ENCODE measurements at places on chromosomes 6 and 20.
A peak's percentile ranks its signal among the peaks of the same experiment; 100 is the strongest.

DNA sequence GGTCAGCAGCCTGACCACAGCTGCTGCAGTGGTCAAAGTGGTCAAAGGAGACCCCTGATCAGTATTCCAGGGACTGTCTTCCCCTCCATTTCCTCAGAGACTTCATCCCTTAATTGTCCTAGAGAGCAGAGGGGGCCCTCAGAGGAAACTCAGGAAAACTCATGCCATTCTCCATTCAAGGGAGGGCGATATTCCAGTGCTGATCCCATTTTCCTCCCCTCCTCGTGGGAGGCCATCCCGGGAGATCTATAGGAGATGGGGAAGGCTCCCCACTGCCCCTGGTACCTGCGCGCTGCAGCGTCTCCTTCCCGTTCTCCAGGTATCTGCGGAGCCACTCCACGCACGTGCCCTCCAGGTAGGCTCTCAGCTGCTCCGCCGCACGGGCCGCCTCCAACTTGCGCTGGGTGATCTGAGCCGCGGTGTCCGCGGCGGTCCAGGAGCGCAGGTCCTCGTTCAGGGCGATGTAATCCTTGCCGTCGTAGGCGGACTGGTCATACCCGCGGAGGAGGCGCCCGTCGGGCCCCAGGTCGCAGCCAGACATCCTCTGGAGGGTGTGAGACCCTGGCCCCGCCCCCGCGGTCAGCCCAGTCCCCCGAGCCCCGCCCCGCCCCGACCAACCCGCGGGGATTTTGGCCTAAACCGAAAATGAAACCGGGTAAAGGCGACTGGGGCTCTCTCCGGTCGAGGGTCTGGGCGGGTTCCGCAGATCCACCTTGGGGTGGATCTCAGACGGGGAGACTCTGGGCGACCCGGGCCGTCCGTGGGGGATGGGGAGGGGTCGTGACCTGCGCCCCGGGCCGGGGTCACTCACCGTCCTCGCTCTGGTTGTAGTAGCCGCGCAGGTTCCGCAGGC is 878 bp downstream of the HLA-C start:
- H3K4me1 ChIP-seq: peaks cover 67% of the 10 kb centered on the region
- DNase-seq: peak; percentile 64
- H3K27ac ChIP-seq: peak overlapping the region; percentile 100
- peaks cover 21% of the 10 kb centered on the region for H3K36me3 ChIP-seq

- DNase-seq: no peak
- peaks cover 64% of the 10 kb centered on the region for H3K27me3 ChIP-seq
- peak overlapping the region; percentile 61 for H3K27ac ChIP-seq
- H3K36me3 ChIP-seq: no peaks in the 10 kb centered on the region
- H3K4me3 ChIP-seq: peak overlapping the region; percentile 84
These were observed 4.1 kb downstream of the LINC00237 start for GRCh38 chr20:21101932-21102575.

GRCh38 chr6:115270953-115271352 is 789.7 kb downstream of the FRK start:
- no peaks in the 10 kb centered on the region for H3K27me3 ChIP-seq
- H3K4me1 ChIP-seq: no peaks in the 10 kb centered on the region
- no peak overlapping the region for H3K4me3 ChIP-seq

DNA sequence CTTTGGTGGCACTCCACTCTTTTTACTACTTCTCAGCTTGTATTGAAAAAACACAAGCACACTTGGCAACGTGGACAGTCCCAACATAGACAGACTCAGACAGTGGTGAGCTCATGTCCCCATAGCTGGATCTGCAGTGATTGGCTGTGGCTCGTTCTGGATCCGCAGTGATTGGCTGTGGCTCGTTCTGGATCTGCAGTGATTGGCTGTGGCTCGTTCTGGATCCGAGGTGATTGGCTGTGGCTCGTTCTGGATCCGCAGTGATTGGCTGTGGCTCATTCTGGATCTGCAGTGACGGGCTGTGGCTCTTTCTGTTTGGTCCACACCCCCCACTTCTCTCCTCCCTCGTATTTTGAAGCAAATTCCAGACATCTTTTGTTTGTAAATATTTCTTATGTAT is 28.0 kb downstream of the OSBPL2 start:
- peaks cover 4% of the 10 kb centered on the region for H3K4me1 ChIP-seq
- no peak overlapping the region for H3K27ac ChIP-seq
- H3K4me3 ChIP-seq: no peak overlapping the region
- DNase-seq: no peak
- H3K36me3 ChIP-seq: peaks cover 6% of the 10 kb centered on the region

GRCh38 chr6:3423439-3424184 is 33.2 kb downstream of the SLC22A23 start:
- no peak for DNase-seq
- H3K27me3 ChIP-seq: peaks cover 26% of the 10 kb centered on the region
- no peak overlapping the region for H3K4me3 ChIP-seq
- H3K4me1 ChIP-seq: peaks cover 2% of the 10 kb centered on the region

DNA sequence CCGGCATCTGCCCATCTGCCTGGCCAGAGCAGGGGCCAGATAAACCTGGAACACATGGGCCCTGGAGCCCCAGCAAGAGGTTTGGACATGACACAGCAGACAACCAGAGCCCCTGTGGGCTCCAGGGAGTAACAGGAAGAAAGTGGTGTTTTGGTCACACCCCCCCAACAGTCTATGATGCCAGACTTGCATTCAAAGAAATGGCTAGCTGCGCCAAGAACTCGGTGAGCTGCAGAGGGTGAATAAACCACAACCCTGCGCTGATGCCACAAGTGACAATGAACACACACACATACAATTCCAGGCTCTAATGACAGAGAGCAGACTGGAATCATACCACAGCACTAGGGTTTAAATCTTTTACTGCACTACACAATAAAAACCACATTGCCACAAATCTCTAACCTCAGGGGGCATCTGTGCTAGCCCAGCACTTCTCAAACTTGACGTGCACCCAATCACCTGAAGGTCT is 34.0 kb downstream of the TRERF1 start:
- H3K27me3 ChIP-seq: no peaks in the 10 kb centered on the region
- H3K36me3 ChIP-seq: peaks cover 2% of the 10 kb centered on the region

- peaks cover 2% of the 10 kb centered on the region for H3K36me3 ChIP-seq
- no peak overlapping the region for H3K4me3 ChIP-seq
- H3K27me3 ChIP-seq: peaks cover 22% of the 10 kb centered on the region
- H3K4me1 ChIP-seq: peaks cover 14% of the 10 kb centered on the region
- DNase-seq: no peak
- no peak overlapping the region for H3K27ac ChIP-seq
These were observed 4.9 kb upstream of the ANKRD60 start for GRCh38 chr20:58233393-58233792.

DNA sequence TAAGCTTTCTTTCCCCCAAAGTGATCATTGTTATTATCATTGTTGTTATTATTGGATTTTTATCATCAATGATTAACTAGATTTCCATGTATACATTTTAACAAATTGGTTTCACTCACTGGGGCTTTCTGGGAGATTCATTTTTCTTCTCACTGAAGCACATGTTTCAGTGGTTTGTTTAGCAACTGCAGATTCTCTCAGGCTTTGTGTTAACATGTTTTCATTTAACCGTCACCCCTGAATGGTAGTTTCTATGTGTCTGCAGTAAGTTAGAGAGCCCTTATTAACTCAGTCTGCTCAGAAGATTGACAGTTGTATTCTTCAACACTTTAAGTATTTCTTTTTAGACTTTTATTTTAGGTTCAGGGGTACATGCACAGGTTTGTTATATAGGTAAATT is 12.4 kb downstream of the ZKSCAN4 start:
- no peak for DNase-seq
- H3K4me1 ChIP-seq: peaks cover 3% of the 10 kb centered on the region
- H3K4me3 ChIP-seq: no peak overlapping the region
- H3K36me3 ChIP-seq: peaks cover 6% of the 10 kb centered on the region
- H3K27ac ChIP-seq: no peak overlapping the region

GRCh38 chr20:38755324-38755910 is 7.2 kb downstream of the ACTR5 start:
- DNase-seq: no peak
- H3K4me3 ChIP-seq: no peak overlapping the region
- H3K36me3 ChIP-seq: peaks cover 12% of the 10 kb centered on the region
- no peak overlapping the region for H3K27ac ChIP-seq
- peaks cover 14% of the 10 kb centered on the region for H3K4me1 ChIP-seq

GRCh38 chr6:51949526-51949925 is 137.9 kb downstream of the PKHD1 start:
- H3K4me1 ChIP-seq: no peaks in the 10 kb centered on the region
- no peaks in the 10 kb centered on the region for H3K36me3 ChIP-seq
- H3K4me3 ChIP-seq: no peak overlapping the region
- H3K27me3 ChIP-seq: no peaks in the 10 kb centered on the region
- H3K27ac ChIP-seq: no peak overlapping the region

GRCh38 chr6:62615366-62616015 is 329.5 kb upstream of the KHDRBS2 start:
- H3K4me1 ChIP-seq: no peaks in the 10 kb centered on the region
- H3K4me3 ChIP-seq: no peak overlapping the region
- DNase-seq: no peak
- H3K36me3 ChIP-seq: no peaks in the 10 kb centered on the region
- no peak overlapping the region for H3K27ac ChIP-seq

GRCh38 chr20:32249030-32249738 is 28.3 kb upstream of the KIF3B start:
- peak overlapping the region; percentile 59 for H3K4me3 ChIP-seq
- no peaks in the 10 kb centered on the region for H3K36me3 ChIP-seq
- H3K27ac ChIP-seq: peak overlapping the region; percentile 41
- H3K4me1 ChIP-seq: peaks cover 22% of the 10 kb centered on the region
- peak; percentile 18 for DNase-seq

DNA sequence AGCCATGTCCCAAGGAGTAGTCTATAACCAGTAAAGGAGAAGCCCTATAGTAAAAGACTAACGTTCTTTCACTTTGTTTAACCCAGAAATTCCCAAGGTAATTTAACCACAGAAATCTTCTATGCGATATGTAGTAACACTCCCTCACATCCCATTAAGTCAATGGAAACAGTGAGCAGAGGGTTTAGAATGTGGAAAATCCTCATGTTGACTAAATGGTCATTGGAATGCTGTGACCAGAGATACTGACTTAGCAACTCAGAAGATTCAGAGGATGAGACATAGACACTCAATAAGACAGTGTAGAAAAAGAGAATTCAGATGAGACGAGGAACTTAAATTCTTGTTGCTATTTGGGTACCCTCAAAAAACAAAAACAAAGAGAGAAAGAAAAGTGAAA is 562.2 kb upstream of the NOX3 start:
- peaks cover 12% of the 10 kb centered on the region for H3K4me1 ChIP-seq
- no peak for DNase-seq
- no peak overlapping the region for H3K27ac ChIP-seq
- peaks cover 5% of the 10 kb centered on the region for H3K36me3 ChIP-seq
- H3K27me3 ChIP-seq: no peaks in the 10 kb centered on the region

GRCh38 chr20:19888269-19888671 is 128.9 kb upstream of the NAA20 start:
- H3K4me1 ChIP-seq: no peaks in the 10 kb centered on the region
- no peak overlapping the region for H3K27ac ChIP-seq
- H3K36me3 ChIP-seq: no peaks in the 10 kb centered on the region
- DNase-seq: no peak
- peaks cover 49% of the 10 kb centered on the region for H3K27me3 ChIP-seq

- H3K27me3 ChIP-seq: peaks cover 30% of the 10 kb centered on the region
- DNase-seq: no peak
These were observed 16.5 kb downstream of the CST9L start for GRCh38 chr20:23551786-23552185.

- H3K27me3 ChIP-seq: no peaks in the 10 kb centered on the region
- H3K4me1 ChIP-seq: no peaks in the 10 kb centered on the region
- no peak overlapping the region for H3K4me3 ChIP-seq
- DNase-seq: no peak
- no peak overlapping the region for H3K27ac ChIP-seq
These were observed 78.4 kb downstream of the GFRAL start for GRCh38 chr6:55405474-55406235.

GRCh38 chr6:39956936-39957335 is 22.7 kb upstream of the MOCS1 start:
- no peak overlapping the region for H3K27ac ChIP-seq
- H3K27me3 ChIP-seq: no peaks in the 10 kb centered on the region
- DNase-seq: no peak
- no peak overlapping the region for H3K4me3 ChIP-seq
- no peaks in the 10 kb centered on the region for H3K36me3 ChIP-seq

DNA sequence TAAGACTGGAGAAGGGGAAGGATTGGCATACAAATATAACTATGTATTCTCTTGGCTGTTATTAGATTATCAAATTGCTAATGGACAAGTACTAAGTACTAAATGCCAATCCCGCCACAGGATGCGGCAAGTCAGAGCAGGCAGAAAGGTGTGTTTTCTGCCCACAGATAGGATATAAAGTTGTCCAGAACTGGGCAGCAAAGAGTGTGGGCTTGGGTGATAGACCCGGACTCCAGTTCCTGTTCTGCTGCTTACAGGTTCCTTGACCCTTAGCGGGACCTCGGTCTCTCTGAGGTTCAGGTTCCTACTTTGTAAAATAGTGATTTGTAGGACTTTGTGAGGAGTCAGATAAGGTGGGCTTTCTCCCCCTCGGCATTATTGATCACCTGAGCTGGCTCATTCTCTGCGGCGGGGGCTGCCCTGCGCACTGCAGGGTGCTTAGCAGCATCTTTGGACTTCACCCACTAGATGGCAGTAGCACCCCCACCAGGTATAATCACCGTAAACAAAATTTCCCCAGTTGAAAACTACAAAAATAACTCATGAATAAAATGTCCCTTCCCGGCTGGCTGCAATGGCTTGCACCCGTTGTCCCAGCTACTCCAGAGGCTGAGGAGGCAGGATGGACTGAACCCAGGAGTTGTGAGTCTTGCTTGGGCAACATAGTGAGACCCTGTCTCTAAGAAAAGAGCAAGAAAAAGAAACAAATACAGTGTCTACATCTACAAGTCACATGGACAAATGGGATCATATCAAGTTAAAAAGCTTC is 193.1 kb downstream of the DOK5 start:
- no peak overlapping the region for H3K27ac ChIP-seq
- H3K36me3 ChIP-seq: no peaks in the 10 kb centered on the region
- H3K27me3 ChIP-seq: peaks cover 62% of the 10 kb centered on the region
- no peak for DNase-seq

GRCh38 chr6:44734886-44735629 is 347.6 kb downstream of the CDC5L start:
- no peaks in the 10 kb centered on the region for H3K27me3 ChIP-seq
- H3K4me3 ChIP-seq: no peak overlapping the region
- no peaks in the 10 kb centered on the region for H3K36me3 ChIP-seq
- no peak for DNase-seq
- peaks cover 2% of the 10 kb centered on the region for H3K4me1 ChIP-seq

DNA sequence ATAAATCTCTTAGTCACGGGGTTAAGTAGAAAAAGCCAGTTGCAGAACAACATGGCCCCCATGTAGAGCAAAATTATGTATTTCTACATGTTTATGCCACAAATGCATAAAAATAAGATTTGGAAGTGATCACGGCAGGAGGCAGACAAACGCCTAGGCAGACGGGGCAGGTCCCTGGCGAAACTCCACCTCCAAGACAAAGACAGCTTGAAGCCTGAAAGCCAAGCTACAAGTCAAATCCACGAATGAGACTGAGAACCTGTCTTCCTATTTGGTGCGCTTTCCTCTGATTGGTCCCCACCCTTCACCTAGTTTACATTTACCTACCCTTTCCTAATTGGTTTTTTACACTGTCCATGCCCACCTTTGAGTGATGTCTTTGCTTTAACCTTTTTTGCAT is 28.7 kb upstream of the AHCY start:
- H3K36me3 ChIP-seq: no peaks in the 10 kb centered on the region
- no peaks in the 10 kb centered on the region for H3K4me1 ChIP-seq
- no peak overlapping the region for H3K4me3 ChIP-seq
- H3K27me3 ChIP-seq: no peaks in the 10 kb centered on the region
- H3K27ac ChIP-seq: no peak overlapping the region
- no peak for DNase-seq

Data from T-helper 17 cell (primary cell).